Stimulated activated CD4-positive, alpha-beta T cell treated with anti-CD3 and anti-CD28 coated beads, Interleukin-15, amount 100 ng/mL, for 1 hour (primary cell): ENCODE measurements at places on chromosomes 16 and 17.

- DNase-seq: no peak
These were observed 28.7 kb downstream of the CDK5RAP3 start for GRCh38 chr17:47999582-47999981.

DNA sequence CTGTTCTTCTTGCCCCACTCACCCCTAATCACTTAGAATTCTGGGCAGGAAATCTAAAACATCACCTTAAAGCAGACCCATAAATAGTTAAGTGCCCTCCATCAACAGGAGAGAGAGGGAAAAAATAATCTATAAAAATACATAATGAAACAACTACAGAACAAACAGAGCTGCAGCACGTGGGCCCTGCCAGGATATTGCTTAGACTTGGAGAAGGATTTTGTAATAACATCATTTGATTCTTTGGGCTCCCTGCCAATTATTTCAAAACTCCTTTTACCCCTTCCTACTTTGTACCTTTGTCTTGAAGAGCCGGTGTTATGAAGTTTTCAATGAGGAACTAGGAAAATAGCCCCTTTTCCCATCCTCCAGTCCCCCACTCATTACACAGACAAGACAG is 130.6 kb upstream of the TOX3 start:
- no peak for DNase-seq

DNA sequence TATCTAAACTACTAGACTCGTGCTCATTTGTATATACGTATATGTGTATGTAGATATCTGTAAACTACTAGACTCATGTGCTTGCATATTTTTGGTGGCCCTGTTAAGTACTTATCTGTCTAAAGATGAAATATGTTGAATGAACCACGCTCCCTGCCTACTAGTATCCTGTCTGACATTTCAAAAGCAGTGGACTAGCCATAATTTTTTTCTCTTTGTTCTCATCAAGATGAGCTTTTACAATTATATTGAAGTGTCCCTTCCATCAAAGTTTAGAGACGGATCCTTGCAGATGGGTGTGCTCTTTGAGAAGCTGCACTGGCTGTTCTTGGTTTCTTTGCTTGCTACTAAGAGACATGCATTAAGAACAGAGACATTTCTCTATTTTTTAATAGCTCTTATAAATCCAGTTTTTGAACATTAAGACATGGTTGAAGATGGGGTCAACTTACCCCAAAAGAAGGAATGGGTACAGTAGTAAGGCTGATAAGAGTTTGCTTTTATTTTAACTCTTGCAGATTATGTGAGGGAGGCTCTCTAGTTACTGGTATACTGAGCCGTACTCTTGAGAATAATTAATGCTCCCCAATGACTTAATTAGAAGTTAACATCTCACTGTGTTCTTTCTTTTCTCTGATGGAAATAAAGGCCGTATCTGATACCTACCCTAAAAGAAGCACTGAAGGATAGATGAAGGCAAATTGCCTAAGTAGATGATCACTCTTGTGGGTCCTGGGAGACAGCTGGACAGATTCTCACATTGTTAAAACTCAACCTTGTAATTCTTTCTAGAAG is 3.4 kb downstream of the CNTNAP4 start:
- no peak for DNase-seq

DNA sequence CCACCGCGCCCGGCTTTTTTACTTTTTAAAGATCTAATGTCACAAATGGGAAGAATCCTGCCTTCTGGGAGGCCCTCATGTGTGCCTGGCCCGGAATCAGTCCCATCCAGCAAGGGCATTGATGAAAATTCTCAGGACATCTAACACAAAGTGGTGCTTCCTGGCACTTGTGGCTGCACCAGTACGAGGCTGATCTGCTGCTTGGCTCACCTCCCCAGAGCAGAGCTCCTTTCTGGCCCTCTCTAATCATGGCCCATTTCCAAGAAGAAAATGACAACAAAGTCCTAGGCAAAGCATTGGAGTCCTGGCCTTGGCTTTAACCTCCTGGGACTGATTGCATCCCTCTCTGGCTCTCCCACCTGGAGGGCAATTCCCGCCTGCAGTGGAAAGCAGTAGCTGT is 50.7 kb upstream of the SIAH1 start:
- DNase-seq: no peak

DNA sequence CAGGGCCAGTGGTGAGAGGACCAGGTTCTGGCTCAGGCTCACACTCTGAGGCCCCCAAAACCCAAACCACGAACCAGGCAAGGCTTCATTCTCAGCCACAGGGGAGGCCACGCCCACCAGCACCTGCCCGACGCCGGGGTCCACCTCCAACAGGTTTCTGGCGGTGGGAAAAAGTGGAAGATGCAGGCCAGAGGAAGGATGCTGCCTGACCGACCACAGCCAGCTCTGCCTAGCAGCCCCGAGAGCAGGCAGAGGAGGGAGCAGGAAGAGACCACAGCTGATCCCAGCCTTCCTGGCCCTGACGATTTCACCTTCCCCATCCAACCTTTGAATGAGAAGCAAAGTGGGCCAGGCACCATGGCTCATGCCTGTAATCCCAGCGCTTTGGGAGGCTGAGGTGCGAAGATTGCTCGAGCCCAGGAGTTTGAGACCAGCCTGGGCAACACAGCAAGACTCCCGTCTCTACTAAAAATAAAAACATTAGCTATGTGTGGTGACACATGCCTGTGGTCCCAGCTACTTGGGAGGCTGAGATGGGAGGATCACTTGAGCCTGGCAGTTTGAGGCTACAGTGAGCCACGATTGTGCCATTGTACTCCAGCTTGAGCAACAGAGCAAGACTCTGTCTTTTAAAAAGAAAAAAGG is 30.7 kb upstream of the SLC38A10 start:
- no peak for DNase-seq

DNA sequence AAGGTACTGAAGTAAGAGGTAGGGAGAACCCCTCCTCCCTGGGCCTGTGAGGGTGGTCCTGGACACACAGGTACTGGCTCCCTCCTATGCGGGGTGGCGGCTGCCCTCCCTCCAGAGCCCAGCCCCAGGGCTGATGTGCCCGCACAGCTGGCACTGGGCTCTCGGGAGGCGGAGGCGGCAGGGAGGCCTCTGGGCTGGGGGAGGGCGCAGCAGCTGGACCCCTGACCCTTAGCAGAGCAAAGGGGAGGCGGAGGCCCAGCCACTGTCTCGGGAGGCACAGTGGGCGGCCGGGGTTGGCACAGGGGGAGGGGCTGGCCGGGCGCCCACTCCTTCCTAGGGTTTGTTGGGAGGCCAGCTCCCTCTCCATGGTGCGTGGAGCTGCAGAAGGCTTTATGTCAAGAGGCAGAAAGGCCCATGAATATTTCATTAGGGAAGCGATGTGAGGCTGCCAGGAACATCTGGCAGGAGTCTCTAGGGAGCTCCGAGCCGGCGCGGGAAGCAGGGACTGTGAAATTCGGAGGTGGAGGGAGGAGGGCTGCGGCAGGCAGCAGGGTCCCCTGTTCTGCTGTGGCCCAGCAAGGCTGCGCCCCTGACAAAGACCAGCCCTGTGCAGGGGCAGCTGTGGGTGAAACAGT is 44.1 kb upstream of the ACSF3 start:
- no peak for DNase-seq

- DNase-seq: no peak
These were observed 24.1 kb upstream of the KCNJ16 start for GRCh38 chr17:70050931-70051330.

DNA sequence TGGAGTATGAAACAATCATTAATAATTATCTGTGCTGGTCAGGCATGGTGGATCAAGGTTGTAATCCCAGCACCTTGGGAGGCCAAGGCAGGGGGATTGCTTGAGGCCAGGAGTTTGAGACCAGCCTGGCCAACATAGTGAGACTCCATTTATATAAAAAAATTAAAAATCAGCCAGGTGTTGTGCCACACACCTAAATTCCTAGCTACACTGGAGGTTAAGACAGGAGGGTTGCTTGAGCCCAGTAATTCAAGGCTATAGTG is 28.9 kb upstream of the PRKCA start:
- no peak for DNase-seq

GRCh38 chr16:48816393-48816792 is 206.4 kb upstream of the N4BP1 start:
- DNase-seq: no peak

- no peak for DNase-seq
These were observed 75.6 kb downstream of the GNAO1 start for GRCh38 chr16:56266641-56267607.

- no peak for DNase-seq
These were observed 8.1 kb downstream of the ZCCHC14 start for GRCh38 chr16:87484487-87485331.

DNA sequence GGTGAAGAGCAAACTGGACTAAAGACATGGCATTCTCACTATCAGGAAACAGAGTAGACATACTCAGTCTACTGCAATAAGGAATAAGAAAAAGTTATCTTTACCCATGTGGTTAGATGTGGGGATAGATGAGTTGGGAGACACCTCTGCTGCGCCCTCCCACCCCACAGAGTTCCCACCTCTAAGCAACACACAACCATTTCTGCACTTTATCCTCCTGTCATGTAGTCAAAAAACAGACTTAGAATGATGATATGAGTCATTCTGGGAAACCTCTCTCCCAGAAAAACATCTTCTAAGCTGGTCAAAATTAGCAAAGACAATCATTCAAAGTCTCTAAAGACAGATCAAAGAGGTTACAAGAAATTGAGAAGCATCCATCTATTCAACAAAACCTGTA is 94.9 kb downstream of the CACNG1 start:
- no peak for DNase-seq

DNA sequence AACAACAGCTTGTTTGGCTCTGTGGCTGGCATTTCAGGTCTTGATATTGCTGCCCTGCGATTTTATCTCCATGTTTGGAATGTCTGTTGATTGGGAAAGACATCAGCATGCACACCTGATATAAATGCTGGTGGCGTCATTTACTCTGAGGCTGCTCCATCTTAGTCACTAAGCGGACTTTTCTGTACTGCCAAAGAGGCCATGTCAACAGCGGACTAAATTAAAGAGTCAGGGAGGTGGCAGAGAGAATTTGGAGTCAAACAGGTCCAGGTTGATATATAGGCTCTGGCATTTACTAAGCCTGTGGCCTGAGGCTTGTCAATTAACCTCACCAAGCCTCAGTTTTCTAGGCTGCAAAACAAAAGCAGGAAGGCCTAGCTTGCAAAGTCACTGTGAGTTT is 6.2 kb downstream of the RBFOX1 start:
- no peak for DNase-seq

- DNase-seq: no peak
These were observed 496.2 kb upstream of the ZFHX3 start for GRCh38 chr16:73543970-73544599.

- no peak for DNase-seq
These were observed 39.6 kb downstream of the TK2 start for GRCh38 chr16:66510298-66510697.

GRCh38 chr16:55115506-55115905 is 184.8 kb downstream of the IRX5 start:
- DNase-seq: no peak

- DNase-seq: no peak
These were observed 9.1 kb downstream of the PEMT start for GRCh38 chr17:17582372-17582771.

- no peak for DNase-seq
These were observed 18.8 kb upstream of the SMIM36 start for GRCh38 chr17:55530064-55530463.

GRCh38 chr17:31527606-31528005 is 136.1 kb downstream of the RAB11FIP4 start:
- DNase-seq: no peak

DNA sequence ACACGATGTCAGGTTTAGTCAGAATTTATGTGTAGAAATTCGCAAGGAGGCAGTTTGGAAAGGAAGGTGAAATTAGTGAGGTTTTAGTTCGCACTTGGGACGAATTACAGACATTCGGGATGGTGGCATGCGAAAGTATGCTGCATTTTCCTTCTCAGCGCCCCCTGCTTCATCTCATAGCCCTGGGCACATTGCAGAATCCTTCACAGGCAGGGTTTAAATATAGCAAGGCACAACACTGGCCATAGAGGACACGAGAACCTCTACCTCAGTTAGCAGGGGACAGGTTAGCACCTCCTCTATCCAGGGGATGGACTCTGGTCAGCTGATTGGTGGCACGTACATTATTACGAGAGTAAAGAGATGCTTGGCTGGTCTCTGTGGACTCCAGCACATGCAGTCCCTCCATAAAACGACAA is 47.5 kb downstream of the MAP2K6 start:
- DNase-seq: no peak

DNA sequence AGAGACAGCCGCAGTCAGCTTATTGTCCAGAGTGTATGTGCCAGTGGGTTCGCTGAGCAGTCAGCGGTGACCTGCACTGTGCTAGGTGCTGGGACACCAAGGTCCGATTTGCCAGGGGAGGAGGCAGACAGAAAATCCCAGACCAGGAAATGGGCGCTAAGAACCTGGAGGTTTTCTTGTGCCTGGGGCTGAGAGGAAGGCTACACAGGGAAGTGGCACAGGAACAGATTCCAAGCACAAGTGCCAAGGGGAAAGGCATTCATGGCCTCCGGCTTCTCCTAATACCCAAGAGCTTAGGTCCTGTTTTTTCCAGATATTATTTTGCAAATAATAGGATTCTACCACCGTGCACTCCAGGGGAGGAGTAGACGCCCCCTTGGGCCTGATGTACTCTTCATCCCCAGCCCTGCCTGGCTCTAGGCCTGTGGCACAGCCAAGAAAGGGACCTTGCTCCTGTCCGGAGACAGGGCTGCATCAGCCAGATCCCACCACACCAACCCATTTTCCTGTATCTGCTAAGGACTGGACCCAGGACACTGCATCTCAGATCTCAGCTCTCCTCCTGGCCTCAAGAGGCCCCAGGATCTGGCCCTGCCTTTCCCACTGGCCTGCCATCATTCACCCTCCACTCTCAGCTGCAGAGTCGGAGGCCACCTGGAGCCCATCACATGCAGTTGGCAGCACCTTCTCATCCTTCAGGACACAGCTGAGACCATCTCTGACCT is 187.2 kb downstream of the NTN1 start:
- no peak for DNase-seq

GRCh38 chr17:81365601-81366585 is 29.4 kb upstream of the BAHCC1 start:
- DNase-seq: no peak

- no peak for DNase-seq
These were observed 83.8 kb upstream of the HNF1B start for GRCh38 chr17:37828651-37829124.

- DNase-seq: no peak
These were observed 48.7 kb downstream of the SF3B3 start for GRCh38 chr16:70572050-70572925.

GRCh38 chr17:16456742-16457316 is 35.2 kb downstream of the LRRC75A start:
- DNase-seq: no peak

- DNase-seq: no peak
These were observed 333.0 kb downstream of the SEC14L1 start for GRCh38 chr17:77473615-77474226.

- no peak for DNase-seq
These were observed 40.0 kb downstream of the SOST start for GRCh38 chr17:43718544-43718943.

DNA sequence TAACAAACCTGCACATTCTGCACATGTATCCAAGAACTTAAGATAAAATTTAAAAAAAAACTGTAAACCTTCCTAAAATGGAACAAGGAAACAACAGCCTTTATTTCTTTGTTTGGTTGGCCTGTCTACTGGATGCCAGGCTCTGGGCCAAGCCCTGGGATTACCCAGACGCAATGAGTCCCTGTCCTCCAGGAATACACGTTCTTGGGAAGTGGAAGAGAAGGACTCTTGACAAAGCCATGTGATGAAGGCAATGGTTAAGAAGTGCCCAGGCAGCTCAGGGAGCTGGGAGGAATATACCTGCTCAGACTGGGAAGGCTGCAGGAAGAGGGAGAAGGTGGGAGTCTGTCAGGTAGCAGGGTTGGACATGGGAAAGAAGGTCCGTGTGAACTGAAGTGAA is 115.4 kb downstream of the AXIN2 start:
- DNase-seq: no peak

GRCh38 chr17:21602176-21602575 is 90.1 kb upstream of the KCNJ18 start:
- no peak for DNase-seq
